ENCODE measurements at places on chromosomes 12 and 14.
A peak's percentile ranks its signal among the peaks of the same experiment; 100 is the strongest.

DNA sequence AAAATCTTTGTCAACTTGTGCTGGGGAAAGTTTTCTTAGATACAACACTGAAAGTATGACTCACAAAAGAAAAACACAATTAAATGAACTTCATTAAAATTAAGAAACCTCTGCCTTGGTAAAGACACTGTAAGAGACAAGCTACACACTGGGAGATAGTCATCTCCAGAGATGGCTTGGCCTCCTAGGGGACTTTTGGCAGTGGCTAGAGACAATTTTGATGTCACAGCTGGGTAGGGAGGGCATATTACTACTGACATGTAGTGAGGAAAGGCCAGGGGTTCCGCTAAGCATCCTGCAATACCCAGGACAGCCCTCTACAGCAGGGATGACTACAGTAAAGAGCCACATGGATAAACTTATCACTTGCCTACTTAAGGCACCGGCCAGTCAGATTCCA is 8.7 kb upstream of the RNASE4 start:
- no peak for DNase-seq

DNA sequence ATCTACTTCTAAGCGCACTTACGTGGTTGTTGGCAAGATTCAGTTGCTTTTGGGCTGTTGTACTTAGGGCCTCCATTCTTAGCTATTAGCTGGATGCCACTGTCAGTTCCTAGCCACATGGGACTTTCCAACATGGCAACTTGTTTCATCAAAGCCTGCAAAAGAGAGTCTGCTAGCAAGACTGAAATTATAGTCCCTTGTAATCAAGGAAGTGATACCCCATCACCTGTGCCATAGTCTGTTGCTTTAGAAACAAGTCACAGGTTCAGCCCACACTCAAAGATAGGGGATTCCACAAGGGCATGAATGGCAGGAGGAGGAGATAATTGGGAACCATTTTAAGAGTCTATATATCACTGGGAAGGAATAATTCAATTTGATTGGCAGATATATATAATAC is 27.1 kb upstream of the SLC17A8 start:
- DNase-seq, result no peak

- DNase-seq, result no peak
Observed at GRCh38 chr12:60594035-60594711, 998.3 kb downstream of the SLC16A7 start.

GRCh38 chr12:104331376-104331775 is 27.8 kb downstream of the EID3 start:
- no peak for DNase-seq

DNA sequence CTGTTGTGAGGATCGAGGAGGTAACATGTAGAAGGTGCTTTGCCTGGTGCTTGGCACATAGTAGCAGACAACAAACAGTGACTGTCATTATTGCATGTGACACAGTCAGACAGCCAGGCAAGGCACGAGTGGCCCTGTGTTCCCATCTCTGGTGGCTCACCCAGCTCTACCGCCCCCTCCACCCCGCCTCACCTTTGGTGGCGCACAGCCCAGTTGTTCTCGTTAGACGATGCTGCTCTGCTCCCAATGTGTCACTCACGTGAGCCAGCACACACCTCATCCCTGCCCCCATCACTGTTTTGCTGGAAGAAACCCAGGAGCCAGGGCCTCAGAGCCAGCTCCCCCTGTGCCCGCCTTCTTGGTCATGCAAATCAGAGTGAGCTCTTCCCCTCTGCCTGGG is 113.3 kb downstream of the CALM1 start:
- no peak for DNase-seq

GRCh38 chr14:71754422-71755095 is 177.7 kb upstream of the RGS6 start:
- no peak for DNase-seq

- peak; percentile 67 for DNase-seq
Observed at GRCh38 chr12:14961466-14962152, at the start of gene ARHGDIB. ARHGDIB (minus strand) TSS chr12:14961601; CDS start chr12:14950712, 10,889 bp downstream.

- peak; percentile 64 for DNase-seq
Observed at GRCh38 chr12:121536899-121537813, 43.7 kb downstream of the KDM2B start.

- peak; percentile 49 for DNase-seq
Observed at GRCh38 chr12:108495054-108495453, 20.0 kb upstream of the FICD start.

DNA sequence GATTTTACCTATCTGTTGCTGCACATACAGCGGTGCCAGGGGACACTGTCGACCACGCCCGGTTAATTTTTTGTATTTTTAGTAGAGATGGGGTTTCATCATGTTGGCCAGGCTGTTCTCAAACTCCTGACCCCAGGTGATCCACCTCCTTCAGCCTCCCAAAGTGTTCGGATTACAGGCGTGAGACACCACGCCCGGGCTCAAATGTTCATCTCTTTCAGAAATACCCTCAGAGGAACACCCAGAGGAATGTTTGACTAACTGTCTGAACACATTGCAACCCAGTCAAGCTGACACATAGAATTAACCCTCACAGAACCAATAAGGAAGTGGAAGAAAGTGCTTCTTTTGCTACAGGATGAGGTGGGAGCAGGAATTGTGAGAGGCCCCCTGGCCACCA is 15.0 kb upstream of the ETFBKMT start:
- no peak for DNase-seq

- no peak for DNase-seq
Observed at GRCh38 chr12:53551889-53552291, 44.6 kb upstream of the NPFF start.

DNA sequence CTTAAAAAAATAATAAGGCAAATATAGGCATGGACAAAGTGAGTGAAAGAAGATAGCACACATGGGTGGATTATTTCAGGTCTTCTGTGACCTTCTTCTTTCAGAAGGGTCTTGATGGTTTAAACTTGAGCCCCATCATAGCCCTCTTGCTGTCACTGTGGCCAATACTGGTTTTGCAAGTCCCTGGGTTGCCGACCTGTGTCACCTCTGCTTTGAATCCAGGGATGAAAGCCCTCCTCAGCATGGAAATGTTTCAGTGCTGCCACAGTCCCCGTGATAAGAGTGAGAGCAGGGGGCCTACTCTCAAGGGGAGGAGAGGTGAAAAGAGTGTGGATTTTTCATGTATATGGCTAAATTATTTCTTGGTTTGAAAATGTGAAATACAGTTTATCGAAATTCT is 30.2 kb upstream of the ATF1 start:
- DNase-seq, result no peak

DNA sequence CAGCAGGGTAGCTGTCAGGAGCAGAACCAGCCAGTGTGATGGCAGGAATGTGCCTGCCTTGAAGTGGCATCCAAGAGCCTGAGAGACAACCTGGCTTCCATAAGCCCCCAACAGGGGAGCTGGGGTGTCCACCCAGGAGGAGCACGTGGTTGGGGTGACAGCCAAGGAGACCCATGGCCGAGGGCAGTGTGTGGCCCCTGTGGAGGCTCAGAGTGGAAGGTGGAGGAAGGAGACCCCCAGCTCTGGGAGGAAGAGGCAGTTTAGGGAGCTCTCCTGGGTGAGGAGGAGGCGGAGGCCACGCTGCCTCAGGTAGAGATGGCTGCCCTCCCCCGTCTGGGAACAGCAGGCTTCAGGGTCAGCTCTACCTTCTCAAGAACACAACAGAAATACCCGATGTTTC is 147.0 kb downstream of the CALM1 start:
- DNase-seq, result no peak

DNA sequence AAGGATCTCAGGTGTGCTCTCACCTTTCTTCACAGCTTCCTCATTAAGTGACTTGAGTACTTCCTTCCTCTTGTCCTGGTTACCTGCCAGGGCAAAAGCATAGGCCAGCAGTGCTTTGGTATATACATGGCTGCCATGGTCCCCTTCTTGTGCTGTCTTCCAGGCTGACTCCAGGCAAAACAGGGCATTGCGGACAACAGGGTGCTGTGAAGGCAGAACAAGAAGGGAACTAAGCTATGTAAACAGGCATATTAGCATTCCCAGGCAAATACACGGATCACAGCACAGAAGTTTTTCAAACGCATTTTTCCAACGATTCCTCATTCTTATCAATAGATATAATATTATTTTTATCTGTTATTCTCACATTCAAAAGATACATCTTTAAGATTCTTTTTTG is 39.0 kb downstream of the A2M start:
- no peak for DNase-seq

GRCh38 chr12:4471256-4471655 is 25.6 kb upstream of the FGF6 start:
- DNase-seq, result no peak

DNA sequence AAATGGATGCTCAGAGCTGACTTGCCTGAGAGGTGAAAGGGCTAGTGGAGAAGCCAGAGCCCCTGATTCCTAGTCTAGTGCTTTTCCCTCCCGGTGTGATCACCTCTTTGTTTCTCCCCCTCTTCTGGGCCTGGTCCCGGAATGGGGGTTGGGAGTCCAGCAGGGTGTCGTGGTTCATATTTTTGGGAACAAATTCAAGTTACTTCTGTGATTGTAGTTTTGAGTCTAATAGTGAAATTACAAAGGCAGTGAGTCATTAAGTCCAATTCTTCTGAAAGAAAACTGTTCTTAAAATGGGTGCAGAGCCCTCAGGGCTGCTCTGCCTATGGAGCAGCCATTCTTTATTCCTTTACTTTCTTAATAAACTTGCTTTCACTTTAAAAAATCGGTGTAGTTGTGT is 7.6 kb downstream of the SUSD6 start:
- no peak for DNase-seq

GRCh38 chr12:52245962-52246569 is 13.0 kb downstream of the KRT7 start:
- no peak for DNase-seq

DNA sequence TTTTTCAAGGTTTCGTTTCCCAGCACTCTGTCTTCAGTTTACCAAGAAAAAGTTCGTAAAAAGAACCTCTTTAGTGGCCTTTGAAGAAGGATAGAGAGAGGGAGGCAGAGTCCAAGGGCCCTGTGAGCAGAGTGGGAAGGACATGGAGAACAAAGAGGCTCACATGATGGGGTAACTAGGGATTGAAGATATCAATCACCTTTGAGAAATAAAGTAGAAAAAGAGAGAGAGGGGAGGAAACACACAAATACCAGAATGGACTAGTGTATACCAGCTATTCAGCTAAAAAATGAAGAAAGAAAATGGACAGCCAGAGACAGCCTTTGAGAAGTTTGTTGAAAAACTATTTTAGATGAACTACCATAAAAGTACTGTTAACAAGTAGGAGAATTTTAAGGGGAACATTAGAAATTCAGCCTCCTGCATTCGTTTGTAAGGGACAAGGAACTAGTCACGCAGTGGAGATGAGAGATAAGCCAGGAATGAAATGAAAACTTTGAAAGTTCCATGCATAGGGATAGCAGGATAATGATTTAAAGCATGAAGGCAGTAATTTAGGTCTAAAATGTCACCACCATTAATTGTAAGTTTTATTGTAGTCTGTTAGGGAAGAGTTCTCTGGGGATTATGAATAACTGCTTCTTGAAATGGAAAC is 82.1 kb downstream of the SPTSSA start:
- no peak for DNase-seq

Measured in stimulated activated CD4-positive, alpha-beta T cell treated with anti-CD3 and anti-CD28 coated beads, Interleukin-2, amount 100 ng/mL, for 24 hours (primary cell).